ENCODE measurements at places on chromosomes 13 and 19.

- no peak for DNase-seq
Measured at GRCh38 chr13:44833139-44833538, 156.1 kb downstream of the NUFIP1 start.

DNA sequence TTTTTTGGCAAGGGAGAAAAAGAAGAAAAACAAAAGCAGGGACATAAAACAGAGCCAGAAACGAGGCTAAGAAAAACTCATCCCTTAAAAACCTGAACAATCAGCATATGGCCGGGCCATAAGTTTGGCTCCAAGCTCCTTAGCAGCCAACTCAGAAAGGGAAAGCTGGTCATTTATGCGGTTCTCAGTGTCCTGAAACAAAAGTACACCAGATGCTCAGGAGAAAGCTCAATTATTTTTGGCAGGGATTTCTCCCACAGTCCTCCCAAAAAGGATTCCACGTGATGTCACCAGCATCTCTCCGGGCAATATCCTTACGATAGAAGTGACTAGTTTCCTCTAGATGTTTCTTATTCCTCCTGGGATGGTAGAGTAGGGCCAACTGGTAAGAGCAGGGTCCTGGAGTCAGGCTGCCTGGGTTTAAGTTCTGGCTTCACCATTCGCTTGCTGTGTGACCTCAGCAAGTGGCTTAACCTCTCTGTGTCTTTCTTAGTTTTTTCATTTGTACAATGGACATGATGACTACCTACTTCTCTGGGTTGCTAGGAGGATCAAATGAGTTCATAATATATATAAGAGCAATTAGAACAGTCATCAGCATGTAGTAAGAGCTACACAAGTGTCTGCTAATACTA is 34.0 kb downstream of the PIN1 start:
- no peak for DNase-seq

DNA sequence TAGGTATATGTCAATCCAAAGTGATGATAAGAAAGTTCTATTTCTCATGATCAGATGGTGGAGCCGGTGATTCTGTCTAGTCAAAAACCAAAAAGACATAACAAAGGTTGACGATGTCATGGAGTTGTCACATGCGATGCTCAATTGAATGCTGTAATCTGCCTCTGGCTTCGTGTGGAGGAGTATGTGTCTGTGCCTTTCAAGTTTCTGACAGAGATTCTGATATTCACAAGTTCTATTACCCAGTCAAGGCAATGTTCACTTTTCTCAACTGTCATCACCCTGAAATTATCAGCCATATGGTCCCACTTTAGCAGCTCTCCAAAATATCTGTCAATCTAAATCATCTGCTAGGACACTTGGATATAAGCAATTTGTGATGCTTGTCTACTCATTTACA is 367.6 kb upstream of the PRR20A start:
- no peak for DNase-seq

DNA sequence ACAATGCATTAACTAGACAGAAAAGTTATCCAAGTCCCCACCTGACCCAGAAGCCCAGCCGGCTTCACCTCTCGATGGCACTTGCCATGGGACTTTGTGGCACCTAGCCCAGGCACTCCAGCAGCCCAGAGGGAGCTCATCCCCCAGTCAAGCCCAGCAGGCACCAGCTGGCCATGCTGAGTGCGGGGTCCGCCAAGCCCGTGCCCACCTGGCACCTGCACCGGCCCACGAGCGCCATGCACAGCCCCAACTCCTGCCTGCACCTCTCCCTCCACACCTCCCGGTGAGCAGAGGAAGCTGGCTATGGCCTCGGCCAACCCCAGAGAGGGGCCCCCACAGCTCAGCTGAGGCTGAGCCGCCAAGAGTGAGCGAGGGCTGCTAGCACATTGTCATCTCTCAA is 1759.1 kb downstream of the OLFM4 start:
- no peak for DNase-seq

- DNase-seq: no peak
Measured at GRCh38 chr19:1153891-1154730, 20.0 kb downstream of the SBNO2 start.

GRCh38 chr13:41182231-41182630 is 12.1 kb downstream of the KBTBD7 start:
- DNase-seq: no peak

GRCh38 chr13:22874839-22875238 is 305.9 kb upstream of the SGCG start:
- DNase-seq: no peak

DNA sequence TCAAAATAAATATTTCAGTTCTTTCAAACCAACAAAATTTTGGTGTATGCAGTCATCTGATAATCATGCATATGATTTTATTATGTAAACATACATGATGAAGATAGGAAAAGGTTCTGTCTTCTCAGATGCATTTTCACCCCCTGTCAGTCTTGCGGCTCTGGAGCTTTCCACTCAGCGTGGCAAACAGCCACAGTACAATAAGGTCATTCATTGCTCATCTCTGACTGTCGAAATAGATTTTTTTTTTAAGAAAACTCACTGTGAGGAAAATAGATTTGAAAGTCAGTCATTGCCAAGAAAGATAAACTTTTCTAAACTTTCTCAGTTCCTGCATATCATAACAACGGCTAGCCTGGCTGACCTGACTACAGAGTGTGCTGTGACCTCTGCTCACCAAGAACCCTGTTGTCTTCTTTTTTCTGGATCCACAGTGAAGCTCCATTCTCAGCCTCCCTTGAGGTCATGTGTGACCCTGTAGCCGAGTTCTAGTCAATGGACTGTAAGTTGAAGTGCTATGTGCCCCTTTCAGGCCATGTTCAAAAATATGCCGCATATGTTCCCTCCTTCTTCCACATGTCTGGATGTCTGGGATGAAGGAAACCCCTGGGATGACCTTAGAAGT is 519.6 kb downstream of the KLF5 start:
- no peak for DNase-seq

GRCh38 chr13:94427313-94427953 is 52.0 kb downstream of the DCT start:
- DNase-seq: no peak

- DNase-seq: no peak
Measured at GRCh38 chr19:2755448-2755705, 15.6 kb upstream of the SLC39A3 start.

- DNase-seq: peak; percentile 80
Measured at GRCh38 chr13:41827507-41828213, 133.2 kb downstream of the VWA8 start.

GRCh38 chr19:38134540-38135149 is 89.4 kb downstream of the DPF1 start:
- no peak for DNase-seq

- DNase-seq: peak; percentile 21
Measured at GRCh38 chr13:98144027-98144741, 1.3 kb downstream of the FARP1 start.

DNA sequence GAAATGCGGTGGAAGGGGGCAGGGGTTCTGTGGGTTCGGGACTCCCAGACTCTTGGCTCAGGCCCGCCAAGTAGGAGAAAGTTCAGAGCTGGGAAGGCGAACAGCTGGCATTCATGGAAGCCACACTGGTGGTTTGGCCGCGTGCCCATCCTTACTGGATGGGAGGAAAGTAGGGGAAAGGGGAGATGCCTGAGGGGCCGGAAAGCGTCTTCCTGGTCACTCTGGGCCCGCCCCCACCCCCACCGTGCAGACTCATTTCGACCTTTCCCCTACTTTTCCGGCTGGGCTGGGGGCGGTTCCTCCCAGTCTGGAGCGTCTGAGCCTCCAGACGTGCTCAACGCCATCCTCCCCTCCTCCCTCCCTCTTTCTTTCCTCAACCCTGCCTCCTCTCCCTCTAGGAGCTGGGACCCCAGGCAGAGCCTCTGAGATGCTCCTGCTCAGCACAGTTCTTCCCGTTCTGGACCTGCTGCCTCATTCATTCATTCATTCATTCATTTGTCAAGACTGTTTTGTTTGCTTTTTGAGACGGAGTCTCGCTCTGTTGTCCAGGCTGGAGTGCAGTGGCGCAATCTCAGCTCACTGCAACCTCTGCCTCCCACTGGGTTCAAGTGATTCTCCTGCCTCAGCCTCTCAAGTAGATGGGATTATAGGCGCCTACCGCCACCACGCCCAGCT is 3.5 kb downstream of the ANGPTL4 start:
- peak; percentile 92 for DNase-seq

DNA sequence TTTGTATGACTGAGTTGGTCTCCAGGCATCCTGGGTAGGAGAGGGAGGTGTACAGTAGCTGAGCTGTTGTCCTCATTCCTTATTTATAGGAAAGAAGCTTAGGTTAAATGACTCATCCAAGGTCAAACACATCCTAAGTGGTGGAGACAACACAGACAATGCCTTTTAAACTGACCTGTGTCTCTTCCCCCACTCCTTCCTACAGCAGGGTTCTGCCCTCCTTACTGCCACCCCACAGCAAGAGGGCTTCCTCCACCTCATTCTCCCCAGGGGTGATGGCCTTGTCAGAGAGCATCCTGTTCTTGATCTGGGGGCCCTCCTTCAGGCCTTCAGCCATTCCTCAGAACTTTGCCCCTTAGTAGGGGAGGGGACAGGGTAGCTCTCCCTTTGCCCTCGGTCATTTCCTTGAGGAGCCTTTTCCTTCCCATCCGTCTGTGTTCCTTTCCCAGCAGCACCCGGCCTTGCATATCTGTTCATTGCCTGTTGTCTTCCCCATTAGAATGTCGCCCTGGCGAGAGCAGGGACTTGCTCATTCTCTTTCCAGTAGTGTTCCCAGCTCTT is 48.2 kb upstream of the GPI start:
- DNase-seq: no peak

- DNase-seq: no peak
Measured at GRCh38 chr19:19077103-19077502, 13.3 kb downstream of the SLC25A42 start.

- DNase-seq: no peak
Measured at GRCh38 chr13:106503272-106503671, 32.2 kb downstream of the EFNB2 start.
